ENCODE measurements at places on chromosomes 12 and 14. TPM values are rescaled to one million over a fixed set of nuclear protein-coding genes. Genes with fewer than 3 reads are reported as not detected.

DNA sequence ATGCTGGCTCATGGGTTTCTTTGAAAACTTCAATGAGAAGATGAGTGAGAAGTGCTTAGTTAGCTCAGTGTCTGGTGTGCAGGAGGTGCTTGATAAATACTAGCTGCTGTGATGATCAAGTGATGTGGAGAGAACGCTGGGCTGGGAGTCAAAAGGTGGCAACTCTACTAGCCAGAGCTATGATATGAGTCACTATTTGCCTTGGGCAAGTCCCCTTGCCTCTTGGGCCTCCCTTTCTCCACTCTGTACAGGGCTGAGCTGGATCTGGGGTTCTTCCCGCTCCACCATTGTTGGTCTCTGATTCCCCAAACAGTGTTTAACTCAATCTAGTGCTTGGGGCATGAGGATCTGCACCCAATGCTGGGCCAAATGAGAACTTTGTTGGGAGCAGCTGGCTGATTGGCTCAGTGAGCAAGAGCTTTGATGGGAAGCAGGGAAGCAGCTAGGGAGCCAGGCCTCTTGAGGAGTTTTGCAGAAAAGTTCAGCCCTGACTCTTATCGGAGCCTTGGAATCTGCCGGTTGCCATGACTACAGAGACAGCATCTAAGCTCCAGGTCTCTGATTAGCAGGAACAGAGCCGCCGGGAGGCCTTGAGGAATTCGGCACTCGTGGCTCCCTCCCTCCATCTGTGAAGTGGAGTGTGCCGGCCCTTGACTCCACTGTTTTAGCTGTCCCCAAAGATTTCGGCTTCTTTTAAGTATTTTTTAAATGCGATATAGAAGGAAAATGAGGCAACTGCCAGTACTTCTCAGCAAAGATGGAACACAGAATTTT is 82.1 kb upstream of the HSPB8 start:
- DNase-seq: no peak

DNA sequence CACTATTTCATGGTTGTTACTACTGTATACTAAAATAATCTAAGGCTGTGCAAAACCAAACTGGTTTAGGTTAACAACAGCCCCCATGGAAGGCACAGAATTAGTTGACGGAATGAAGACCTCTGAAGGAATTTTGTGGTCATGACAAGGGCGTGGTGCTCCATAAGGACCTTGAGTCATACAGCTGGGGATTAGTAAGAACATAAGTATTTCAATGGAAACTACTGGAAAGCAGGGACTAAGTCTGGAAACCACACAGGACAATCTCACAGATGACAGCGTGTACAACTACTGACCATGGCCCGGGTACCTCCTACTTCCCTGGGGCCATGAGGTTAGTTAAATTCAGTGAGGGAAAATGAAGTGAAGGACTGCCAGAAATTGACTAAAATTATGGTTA is 98.5 kb upstream of the PLEKHA5 start:
- no peak for DNase-seq

GRCh38 chr14:89384023-89384422 is 33.0 kb downstream of the FOXN3 start:
- no peak for DNase-seq

DNA sequence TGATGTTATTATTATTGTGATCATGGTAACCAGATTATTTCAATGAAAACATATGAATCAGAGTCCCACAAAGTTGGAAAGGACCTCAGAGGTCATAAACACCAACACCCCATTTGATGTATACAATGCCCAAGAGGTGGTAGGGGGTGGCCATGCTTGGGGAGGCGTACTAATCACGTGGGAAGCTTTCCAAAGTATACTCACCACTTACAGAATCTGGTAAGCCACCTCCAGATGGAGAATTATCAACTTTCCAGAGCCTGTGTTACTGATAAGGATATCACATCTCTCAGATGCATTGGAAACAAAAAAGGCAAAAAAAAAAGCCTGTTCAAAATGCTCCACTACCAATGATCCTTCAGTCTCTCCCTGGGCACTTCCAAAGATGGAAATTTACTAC is 8.4 kb downstream of the DAD1 start:
- no peak for DNase-seq

GRCh38 chr12:40224439-40225291 is at the start of gene LRRK2:
LRRK2 (plus strand) TSS chr12:40224997; CDS start chr12:40225132, 135 bp downstream.
- DNase-seq: peak; percentile 68

- DNase-seq: no peak
Observed at GRCh38 chr14:66824251-66824650, 316.3 kb downstream of the GPHN start.

- no peak for DNase-seq
Observed at GRCh38 chr12:128949086-128949485, 95.8 kb downstream of the GLT1D1 start.

- DNase-seq: no peak
Observed at GRCh38 chr14:71737760-71738159, 194.5 kb upstream of the RGS6 start.

GRCh38 chr14:58571769-58572472 is 65.8 kb upstream of the DACT1 start:
- DNase-seq: peak; percentile 76

GRCh38 chr14:35332517-35333263 is 40.5 kb downstream of the PSMA6 start:
- DNase-seq: peak; percentile 83

DNA sequence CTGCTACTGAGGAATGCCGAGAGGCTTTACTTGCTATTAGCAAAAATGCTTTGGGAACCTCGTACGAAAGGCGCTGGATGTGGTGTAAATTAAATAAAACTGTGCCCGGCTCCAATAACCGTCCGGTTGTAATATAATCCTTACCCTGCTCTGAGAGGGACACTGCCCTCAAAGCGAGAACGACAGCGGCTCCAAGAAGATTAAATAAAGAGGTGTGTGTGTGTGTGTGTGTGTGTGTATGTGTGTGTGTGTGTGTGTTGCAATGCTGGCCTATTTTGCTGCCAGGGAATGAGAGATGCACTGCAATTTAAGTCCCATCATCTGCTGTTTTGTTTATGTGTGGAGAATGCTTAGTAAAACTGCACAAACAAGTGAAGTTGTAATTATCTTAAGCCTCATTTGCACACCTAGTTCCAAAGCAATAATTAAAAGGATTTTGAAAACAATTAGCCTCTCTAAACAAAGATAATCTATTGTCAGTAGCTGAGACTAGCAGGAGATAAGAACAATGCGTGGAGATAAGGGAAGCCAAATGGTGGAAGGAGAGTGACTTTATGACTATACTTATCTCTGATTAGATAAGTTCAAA is 1.2 kb upstream of the SIX1 start:
- DNase-seq: no peak

GRCh38 chr12:22609501-22609900 is 15.5 kb upstream of the ETNK1 start:
- DNase-seq: no peak

GARIN6 gene
- total RNA-seq: not detected

DNA sequence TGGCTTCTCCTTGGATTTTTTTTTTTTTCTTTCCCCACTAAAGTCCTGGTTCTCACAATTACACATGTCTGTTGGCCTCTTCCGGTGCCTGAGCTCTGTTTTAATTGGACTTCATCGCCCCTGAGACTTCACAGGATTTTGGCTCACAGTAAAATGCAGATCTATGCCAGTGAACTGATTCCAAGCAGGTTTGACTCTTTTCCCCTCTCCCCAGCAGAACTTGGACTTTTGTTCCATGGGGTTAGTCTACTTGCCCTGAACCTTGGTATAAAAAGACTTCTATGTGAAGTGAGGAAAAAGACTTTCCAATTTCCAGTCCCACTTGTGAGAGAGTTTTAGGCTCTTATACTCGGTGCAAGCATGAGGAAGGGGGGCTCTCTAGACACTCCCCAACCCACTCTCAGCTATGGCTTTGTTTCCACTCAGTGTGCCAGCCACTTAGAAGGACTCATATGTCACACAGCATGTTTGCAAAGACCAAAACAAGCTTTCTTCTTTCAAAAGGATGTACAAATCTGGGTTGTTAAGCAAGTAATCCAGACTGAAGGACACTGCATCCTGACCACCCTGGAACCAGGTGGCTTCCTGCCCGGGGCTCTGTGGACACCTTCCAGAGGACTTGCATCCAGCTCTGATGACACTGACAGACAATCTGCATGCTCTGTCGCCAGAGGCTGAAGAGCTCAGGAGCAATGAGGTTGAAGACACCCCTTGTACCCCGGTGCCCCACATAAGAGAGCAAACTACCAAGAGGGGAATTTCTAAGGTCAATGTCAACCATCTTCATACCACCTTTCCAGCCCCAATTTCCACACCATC is 221.9 kb upstream of the EGLN3 start:
- DNase-seq: no peak

SLC6A13 gene
- not detected for total RNA-seq
